ENCODE measurements at places on chromosomes 1 and 21. TPM values are rescaled to one million over a fixed set of nuclear protein-coding genes. Genes with fewer than 3 reads are reported as not detected.

The KIAA0040 gene
- polyA plus RNA-seq: 17.3 TPM

The THEMIS2 gene
- 15.6 TPM for polyA plus RNA-seq

The MTMR11 gene
- 3.5 TPM for polyA plus RNA-seq

The ANGPTL1 gene
- 1.7 TPM for polyA plus RNA-seq

The ATP6V1G3 gene
- polyA plus RNA-seq: not detected

The CSMD2 gene
- 0.15 TPM for polyA plus RNA-seq

The C1QTNF12 gene
- polyA plus RNA-seq: 3.2 TPM

The SLC1A7 gene
- polyA plus RNA-seq: 0.08 TPM

The PRAMEF7 gene
- not detected for polyA plus RNA-seq

The CFHR3 gene
- not detected for polyA plus RNA-seq

The CLCA1 gene
- 0.12 TPM for polyA plus RNA-seq

The UBL4B gene
- polyA plus RNA-seq: not detected

The COL6A2 gene
- 79.3 TPM for polyA plus RNA-seq
